ENCODE measurements at places on chromosomes 4 and X.

- DNase-seq: no peak
Measured at GRCh38 chrX:31717474-31717873, 645.6 kb upstream of the FTHL17 start.

GRCh38 chr4:187090401-187090800 lies 366.7 kb upstream of the FAT1 start:
- no peak for DNase-seq

DNA sequence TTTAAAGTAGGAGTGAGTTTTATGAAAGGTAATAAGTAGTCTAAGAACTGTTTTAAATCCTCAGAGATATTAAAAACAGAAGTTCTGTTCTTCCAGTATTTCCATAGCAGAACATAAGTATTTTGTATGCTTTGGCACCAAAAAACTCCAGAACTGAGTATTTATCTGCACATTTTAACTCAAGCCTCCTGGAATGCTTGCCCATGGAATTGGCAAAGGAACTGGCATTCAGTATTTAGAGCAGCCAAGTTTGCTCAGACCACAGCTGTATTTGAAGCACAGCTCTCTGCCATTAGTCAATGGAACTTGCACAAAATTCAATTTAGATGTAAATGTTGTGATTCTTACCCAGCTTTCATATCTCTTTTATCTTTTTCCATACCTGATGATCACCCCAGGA lies 42.2 kb downstream of the NDNF start:
- no peak for DNase-seq

DNA sequence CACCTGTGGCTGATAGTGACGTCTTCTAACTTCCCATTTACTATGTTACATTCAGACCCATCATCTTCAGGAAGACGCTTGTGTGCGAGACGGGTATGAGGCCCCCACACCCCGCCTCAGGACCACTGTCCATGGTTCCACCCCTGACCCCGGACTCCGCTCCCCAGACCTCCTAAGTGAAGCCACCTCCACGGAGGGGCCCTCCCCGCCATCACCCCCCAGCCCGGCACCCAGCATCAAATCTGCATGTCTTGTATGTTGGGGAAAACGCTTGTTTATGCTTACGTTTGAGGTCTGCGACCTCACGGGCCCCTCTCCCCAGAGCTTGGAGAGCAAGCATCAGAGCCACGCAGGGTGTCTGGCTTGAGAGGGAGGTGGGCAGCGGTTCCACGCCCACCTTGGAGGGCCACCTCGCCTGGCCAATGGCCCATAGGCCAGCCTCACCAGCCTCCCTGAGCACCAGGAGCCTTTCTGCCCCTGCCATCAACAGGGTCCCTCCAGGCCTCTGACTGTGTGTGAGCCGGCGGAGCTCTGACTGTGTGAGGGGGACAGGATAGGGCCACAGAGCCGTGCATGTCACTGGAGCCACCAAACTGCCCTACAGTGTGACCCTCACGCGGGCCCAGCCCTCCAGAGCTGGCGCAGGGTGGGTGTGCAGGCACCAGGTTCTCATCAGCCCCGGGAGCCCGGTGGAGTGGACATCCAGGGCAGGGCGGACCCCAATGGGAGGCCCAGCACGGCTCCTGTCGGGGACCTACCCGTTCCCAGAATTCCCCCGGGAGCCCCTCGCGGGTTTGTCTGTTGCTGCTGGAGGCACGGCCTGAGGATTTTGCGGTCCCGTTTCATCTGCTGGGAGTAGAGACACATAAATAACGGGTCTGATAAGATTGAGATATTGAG lies 88.4 kb upstream of the NKX1-1 start:
- DNase-seq: no peak

GRCh38 chr4:100984901-100985300 lies 362.4 kb downstream of the PPP3CA start:
- DNase-seq: no peak

DNA sequence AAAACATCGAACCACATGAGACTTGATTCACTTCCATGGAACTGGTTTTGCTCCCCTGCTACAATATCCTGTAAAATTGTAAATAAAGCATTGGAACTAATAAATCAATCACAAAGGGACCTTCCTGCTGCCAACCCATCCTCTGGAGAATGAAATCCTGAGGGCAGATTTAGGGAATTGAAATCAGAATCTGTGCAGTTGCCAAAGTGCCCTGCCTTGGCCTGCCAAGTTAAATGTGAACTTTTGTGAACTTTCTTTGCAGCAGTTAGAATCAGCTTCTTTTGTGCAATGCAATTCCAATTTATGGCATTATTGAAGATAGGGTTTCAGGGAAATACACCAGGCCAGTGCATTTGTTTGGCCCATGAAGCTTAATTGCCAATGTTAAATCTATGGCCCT lies 263.1 kb downstream of the PTTG2 start:
- peak; percentile 47 for DNase-seq

DNA sequence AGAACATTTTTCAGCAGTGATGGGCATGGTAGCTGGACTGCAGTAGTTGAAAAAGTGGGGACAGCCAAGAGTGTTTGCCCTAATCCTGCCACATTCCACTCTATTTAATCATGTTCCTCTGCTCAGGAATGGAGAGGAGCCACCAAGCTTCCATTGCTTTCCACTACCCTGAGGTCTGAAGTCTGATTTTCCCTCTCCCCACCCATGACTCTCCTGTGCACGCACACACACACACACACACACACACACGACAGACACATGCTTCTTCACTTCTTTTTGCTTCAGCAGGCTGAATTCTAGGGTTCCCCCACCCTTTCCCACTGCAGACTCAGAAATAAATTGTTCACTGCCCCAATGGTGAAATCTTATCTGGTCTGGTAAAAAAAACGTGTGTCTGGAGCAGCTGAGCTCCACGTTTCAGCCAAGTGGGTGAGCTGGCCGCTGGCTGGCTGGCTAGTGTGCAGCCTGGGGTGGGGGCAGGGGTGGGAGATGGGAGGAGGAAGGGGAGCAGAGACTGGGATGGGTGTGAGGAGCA lies 142.7 kb upstream of the NALF2 start:
- no peak for DNase-seq

DNA sequence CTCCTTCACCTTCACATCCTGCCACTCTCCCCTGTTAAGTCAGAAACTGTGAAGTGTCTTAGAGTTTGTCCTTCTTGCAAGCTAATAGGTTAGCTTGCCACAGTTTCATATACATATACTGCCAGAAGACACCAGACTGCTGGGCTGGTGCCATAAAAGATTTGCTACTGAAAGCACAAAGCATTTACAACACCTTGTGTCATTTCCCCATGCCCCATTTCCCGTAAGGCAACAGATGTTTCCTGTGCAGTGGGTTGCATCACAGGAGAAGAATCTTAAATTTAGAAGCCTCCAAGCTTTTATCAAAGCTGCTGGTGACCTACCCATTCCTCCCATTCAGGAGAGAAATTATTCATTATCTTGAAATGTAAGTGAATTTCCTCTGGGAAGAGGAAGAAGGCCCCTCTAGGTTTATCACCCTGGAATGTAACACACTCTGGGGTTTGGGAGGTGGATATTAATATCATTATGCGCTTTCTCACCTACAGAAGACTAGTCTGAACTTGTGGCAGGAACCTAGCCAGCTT lies 34.5 kb upstream of the RAB33B start:
- peak; percentile 58 for DNase-seq

GRCh38 chr4:24701683-24702082 lies 93.7 kb upstream of the SOD3 start:
- no peak for DNase-seq

DNA sequence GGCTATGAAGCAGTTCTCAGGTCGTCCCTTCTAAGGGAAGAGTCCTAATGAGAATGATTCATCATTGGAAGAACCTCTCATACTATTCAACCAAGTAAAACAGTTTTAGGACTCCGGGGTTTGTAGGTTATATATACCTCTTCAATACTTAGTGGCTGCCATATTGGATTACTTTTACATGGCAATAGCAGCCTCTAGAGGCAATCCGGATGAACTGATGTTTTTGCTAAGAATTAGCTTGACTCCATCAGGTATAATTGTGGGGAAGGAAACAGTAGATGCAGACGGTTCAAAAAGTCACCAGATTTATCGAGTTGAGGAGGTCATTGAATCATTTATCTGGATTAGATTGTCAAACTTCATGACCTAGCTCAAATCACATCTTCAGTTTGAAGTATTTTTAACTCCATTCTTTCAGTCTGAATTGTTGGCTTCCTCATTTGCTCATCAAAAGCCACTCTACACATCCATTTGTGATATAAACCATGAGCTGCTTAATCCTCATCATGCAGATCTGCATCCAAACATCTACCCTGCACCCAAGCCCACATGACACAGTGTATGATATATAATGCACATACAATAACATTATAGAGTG lies 28.4 kb downstream of the GUCY1B1 start:
- DNase-seq: peak; percentile 55

DNA sequence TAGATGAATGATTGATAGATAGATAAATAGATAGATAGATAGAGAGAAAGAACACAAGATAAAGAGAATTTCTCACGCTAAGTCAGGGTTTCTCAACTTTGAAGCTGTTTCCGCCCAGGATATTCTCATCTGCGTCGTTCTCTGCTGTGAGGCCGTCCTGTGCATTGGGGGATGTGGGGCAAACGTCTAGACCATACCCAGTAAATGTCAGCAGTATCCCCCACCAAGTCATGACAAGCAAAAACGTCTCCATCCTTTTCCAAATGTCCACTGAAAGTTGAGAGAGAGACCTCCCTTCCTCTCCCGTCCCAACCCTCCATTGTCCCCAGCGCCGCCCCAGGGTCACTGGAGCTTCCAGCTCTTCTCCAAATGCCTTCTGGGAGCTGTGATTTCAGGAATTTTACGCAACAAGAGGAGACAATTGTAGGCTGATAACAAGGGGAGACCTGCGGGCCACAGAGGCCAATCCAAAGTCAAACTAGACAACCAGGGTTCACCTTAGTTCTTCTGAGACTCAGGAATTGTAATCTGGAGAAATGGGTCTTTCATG lies 8.9 kb upstream of the CRLF2 start:
- DNase-seq: no peak

- DNase-seq: no peak
Measured at GRCh38 chrX:24920769-24921168, 95.0 kb downstream of the ARX start.

- DNase-seq: no peak
Measured at GRCh38 chr4:122810669-122811068, 16.0 kb upstream of the FGF2 start.

DNA sequence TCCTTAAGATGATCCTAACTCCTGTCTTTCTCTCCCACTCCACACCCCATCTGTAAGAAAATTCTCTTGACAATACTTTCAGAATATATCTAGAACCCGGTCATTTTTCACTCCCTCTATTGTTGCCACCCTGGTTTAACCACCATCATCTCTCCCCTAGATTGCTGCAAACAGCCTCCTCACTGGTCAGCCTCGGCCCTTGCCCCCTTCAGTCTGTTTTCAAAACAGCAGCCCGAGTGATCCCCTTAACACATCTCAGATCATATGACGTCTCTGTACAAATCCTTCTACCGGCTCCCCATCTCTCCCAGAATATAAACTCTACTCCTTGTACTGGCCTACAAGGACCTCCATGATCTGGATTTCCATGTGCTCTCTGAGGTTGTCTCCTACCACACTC lies 35.2 kb upstream of the F9 start:
- DNase-seq: no peak

DNA sequence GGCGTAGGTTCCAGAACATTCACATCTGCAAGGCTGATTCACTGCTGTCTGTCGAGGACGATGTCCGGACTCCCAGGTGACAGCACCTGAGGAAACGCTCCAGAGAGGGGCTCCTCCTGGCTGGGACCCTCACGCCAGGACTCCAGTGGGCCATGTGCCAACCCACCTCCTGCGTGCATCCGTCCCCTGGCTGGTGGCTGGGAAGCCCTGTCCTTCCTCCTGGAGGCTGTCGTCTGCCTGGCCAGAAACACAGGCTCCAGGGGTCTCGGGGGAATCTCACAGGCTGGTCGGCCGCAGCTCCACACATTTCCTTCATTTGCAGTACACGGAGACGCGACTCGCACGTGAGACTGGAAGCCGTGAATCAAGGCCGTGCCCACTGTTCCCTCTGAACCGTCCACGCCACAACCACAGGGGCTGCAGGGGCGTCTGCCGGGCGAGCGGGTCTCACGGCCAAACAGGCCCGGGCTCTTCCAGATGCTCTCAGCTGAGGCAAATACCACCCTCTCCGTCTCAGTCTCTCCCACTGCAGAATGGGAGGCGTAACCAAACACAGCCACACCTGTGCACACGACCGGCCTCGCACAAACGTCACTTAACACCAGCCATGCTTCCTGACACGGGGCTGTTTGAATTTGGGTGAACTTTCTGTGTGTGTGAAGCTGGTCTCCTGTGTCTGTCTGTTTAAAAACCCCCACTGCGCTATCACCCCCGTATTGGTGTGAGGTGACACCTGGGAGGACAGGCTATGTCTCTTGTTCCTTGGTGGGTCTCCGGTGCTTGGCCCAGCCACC lies 38.7 kb upstream of the MXD4 start:
- DNase-seq: no peak

- DNase-seq: no peak
Measured at GRCh38 chrX:126393284-126393683, 159.3 kb downstream of the DCAF12L1 start.

- peak; percentile 76 for DNase-seq
Measured at GRCh38 chr4:6633091-6633906, 7.2 kb upstream of the MRFAP1 start.

GRCh38 chr4:146202665-146203064 lies 11.7 kb upstream of the REELD1 start:
- DNase-seq: no peak

Measured in suppressor macrophage (primary cell).